ENCODE measurements at places on chromosomes 16 and 17.

- no peak for DNase-seq
Observed at GRCh38 chr17:70168044-70168976, 1.0 kb upstream of the KCNJ2 start.

DNA sequence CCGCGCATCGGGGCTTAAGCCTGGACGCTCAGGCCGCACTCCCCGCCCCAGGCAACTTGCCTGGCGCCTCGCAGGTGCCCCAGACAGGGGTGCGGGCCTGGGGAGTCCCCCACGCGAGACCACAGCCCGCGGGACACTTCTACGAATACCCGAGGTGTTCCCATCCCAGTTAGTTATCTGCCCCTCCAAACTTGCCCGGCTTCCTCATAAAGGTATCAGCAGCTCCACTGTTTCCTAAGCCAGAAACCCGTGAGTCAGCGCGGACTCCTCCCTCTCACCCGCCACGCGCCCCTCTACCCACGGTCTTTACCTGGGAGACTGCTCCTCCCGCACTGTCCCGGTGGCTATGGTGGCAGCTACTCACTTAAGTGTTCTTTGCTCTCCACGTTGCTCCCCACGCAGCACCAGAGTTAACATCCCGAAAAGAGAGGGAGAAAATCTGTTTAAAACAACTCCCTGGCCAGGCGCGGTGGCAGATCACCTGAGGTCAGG lies 1.0 kb upstream of the CREBBP start:
- no peak for DNase-seq

GRCh38 chr16:11297492-11298142 lies 16.5 kb upstream of the PRM1 start:
- DNase-seq, result peak; percentile 37

- no peak for DNase-seq
Observed at GRCh38 chr16:81041696-81042095, 6.1 kb downstream of the ATMIN start.

- DNase-seq, result no peak
Observed at GRCh38 chr16:50360033-50360778, 8.6 kb downstream of the BRD7 start.

DNA sequence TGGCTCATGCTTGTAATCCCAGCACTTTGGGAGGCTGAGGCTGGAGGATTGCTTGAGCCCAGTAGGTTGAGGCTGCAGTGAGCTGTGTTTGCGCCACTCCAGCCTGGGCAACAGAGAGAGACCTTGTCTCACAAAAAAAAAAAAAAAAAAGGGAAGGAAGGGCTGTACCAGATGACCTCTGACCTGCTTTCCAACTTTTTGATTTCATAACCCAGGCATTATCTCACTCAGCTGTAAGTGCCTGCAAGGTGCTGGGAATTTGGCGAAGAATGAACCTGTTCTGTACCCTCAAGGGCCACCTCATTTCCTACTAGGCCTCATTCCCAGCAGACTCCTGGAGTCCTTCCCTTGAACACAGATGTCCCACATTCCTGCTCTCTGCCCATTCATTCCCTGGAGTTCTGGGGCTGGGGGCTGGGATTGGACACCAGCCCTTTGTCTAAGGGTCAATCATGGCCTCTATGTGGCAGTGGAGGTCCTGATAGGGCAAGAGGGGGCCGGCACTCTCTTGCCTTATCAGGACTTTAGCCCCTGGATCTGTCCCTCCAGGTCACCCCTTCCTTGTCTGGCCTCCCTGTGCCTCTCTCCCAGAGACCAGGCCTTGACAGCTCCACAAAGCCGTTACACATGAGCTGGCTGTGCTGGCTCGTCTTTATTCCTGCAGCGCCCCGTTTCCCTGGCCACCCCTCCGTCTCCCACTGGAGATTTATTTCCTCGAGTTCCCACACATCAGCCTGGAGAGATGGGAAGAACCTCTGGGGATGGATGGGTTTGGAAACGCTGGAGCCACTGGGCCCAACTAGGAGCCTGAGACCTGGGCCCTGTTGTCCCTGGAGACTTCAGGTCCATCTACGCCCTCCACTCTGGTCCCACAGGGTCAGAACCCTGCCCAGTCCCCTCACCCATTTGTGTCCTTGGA lies 821 bp upstream of the GFAP start:
- no peak for DNase-seq

DNA sequence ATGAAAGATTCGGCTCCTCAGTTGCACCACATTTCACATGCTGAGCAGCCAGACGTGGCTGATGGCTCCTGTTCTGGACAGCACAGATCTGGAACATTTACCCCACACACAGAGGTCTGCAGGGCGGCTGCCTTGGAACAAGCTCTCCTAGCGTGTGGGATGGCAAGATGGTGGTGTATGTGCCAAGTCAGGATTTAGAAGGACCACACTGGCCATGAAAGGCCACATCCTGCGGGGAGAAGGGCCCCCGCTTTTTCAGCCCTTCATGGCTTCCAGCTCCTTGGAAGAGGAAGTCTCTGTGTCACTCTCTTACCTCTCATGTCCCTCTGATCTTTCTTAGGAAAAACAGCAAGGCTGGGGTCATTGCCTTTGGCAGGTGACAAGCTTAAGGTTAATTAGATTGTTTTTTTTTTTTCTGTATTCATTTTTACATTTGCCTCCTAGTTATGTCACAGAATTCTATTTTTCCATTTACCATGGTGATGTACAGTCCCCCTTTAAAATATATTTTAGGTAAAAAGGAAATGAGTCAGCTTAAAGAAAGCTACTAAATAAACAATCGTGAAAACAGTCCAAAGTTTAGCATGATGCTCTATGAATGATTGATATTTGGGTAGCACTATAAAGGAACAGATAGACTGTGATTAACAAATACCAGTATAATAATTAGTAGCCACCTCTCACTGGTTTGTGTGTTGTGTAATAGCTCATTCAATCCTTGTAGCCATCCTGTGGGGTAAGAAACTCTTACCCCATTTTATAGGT lies 396.6 kb downstream of the CPPED1 start:
- no peak for DNase-seq

- DNase-seq, result no peak
Observed at GRCh38 chr17:50807009-50807408, 28.4 kb upstream of the WFIKKN2 start.

DNA sequence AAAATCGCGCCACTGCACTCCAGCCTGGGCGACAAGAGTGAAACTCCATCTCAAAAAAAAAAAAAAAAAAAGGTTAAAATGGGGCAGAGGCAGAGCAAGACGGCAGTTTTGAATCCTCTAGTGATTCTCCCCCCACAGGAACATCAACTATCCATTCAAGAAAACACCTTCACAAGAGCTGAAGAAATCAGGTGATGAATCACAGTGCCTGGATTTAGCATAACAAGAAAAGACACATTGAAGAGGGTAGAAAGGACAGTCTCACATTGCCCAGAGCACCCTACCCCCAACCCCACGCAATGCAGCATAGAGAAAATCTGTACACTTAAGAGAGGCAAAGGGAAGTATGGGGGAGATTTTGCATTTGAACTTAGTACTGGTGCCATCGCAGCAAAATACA lies 28.8 kb upstream of the RNF43 start:
- no peak for DNase-seq

GRCh38 chr17:31449111-31449510 lies 57.6 kb downstream of the RAB11FIP4 start:
- DNase-seq, result no peak

GRCh38 chr17:37138571-37139120 lies 189.9 kb downstream of the AATF start:
- DNase-seq, result no peak

GRCh38 chr16:979859-980594 lies 1.5 kb upstream of the SOX8 start:
- DNase-seq, result no peak

DNA sequence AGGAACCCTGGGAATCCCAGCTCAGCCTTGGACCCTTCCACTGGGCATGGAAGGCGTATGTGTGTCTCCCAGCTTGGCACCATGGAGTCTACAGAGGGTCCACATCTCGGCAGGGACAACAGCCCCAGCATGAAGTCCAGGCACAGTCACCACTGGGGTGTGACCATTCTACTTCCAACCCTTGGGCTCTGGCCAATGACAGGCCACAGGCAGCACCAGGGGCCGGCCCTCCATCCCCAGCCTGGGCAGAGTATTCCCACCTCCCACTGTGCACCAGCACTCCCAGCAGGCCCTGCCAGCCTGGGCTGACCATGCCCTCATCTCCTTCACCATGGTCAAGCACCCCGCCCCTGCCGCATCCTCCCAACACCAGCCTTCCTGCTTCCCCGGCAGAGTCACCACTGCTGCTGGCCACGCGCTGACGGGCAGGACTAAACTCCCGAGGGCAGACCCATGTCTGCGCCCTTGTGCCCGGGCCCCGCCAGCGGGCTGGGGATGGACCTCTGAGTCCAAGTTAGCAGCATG lies 9.5 kb upstream of the PPP1R27 start:
- no peak for DNase-seq

GRCh38 chr16:7236824-7237410 lies 95.7 kb upstream of the RBFOX1 start:
- no peak for DNase-seq

DNA sequence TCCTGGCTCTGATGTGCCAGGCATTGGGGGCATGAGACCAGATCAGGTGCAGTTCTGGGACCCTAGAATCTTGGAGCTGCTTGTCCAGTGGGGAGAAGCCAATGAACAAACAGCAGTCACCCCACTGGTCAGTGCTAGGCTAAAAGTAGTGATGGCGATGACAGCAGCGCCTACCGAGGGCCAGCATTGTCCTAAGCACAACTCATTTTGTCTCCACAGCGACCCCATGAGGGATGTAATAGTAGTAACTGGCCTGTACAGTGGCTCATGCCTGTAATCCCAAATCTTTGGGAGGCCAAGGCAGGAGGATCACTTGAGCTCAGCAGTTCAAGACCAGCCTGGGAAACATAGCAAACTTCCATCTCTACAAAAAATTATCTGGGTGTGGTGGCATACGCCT lies 6.2 kb downstream of the SMCR8 start:
- no peak for DNase-seq

DNA sequence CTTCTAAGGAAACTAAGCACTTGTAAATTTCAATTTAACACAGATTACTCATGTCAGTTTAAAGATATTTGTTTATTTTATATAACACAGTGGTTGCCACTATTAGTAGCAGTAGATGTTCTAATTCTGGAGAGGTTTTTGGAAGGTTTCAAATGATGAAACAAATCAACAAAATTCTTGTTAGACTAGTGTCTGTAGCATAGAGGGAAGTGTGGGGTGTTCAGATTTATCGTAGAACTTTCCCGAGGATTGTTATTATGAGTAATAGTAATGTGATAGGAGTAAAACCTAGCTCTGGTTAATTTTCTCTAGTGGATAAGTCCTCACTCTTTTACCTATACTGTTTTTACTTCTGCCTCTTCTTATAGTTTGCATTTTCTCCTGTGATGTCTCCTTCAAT lies 6.3 kb downstream of the GAN start:
- DNase-seq, result no peak

DNA sequence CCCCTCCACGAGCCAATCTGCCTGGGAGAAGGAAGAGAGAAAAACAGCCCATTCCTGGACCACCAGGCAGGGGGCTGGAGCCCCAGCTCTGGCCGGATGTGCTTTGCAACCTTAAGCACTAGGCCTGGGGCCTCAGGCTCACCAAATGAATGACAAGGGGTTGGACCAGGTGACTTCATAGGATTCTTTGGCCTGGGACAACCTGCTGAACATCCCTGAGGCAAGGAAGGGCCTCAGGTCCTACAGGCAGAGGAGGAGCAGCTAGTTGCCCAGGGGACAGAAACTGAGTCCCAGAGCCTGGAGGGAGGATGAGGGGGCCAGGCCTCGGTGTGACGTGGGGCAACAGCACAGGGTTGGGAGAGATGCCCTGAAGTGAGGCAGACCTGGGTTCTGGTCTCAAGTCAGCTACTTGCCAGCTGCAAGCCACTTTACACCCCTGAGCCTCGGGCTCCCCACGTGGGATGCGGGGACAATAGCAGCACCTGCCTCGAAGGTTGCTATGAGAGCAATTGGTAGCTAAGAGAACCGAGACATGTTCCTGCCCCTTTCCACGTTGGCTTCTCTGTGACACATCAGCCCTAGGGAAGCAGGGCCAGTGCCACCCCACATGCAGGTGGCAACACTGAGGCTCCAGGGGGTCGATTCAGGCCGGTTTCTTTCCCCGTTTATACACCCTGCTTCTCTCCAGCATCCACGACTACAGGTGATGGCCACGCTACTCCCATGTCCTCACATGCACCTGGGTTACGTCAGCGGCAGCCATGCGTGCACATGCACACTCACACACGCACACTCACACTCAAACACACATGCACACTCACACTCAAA lies 42.6 kb downstream of the CFAP20 start:
- DNase-seq, result no peak

GRCh38 chr17:77185137-77185536 lies 44.4 kb downstream of the SEC14L1 start:
- no peak for DNase-seq

DNA sequence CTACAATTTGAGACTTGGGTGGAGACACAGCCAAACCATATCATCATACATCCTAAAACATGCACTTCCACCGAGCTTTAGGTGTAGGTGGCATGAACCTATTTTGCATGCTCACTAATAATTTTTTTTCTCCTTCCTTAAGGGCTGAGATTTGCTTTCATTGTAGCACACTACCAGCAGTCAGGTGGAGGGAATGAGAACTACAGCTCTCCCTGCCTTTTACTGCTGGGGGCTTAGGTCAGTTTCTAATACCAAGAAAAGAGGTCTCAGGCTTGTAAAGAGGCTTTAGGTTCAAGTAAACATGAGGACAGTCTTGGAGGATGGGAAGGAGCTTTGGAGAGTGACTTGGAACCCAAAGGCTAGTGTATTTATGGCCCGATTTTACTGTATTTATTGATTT lies 22.0 kb downstream of the CFAP20 start:
- DNase-seq, result no peak

DNA sequence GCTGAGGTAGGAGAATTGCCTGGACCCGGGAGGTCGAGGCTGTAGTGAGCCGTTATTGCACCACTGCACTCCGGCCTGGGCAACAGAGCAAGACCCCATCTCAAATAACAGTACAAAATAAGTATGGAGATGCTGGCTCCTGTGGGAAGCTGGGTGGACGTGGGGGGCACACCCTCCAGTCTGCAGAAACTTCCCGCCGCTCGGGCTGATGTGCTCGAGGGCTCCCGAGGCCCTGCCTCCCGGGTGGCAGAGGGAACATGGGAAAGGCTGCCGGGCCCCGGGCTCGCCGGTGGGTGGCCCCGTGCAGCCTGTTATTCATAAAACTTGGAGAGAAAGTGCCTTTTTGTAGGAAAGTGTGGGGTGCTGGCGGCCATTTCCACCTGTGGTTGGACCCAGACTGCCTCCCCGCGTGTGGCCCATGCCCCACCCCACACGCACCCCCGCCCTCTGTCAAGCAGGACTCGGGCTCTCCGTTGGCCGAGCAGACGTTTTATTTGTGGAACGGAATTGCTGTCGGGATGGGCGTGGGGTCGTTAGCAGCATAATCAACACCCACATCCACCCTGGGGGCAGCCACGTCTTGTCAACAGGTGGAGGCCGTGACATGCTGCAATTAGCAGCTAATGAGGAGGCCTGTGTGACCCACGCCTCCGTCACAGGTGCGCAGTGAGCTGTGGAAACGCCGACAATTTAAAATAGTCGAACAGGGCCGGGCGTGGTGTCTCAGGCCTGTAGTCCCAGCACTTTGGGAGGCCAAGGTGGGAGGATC lies 7.4 kb upstream of the CIAO3 start:
- no peak for DNase-seq

All from effector memory CD4-positive, alpha-beta T cell (primary cell).